ENCODE measurements at places on chromosomes 4 and X.

DNA sequence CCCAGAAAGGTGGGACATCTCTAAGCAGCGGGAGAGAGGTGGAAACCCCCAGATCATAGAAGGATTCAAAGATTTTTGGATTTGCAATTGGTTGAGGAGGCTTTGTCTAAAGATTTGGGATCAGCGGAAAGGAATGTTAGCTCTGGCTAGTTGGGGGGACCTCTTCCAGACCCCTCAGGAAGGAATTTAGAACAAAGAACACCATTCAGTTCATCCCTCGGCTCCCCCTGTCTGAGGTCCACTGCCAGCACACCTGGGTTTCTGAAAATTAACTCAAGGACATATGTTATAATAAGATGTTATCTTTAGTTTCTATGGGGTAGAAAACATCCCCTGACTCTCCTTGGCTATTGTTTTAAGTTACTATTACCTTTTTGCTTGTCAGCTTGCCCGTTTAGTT lies 163.6 kb downstream of the CEP135 start:
- no peak for DNase-seq

DNA sequence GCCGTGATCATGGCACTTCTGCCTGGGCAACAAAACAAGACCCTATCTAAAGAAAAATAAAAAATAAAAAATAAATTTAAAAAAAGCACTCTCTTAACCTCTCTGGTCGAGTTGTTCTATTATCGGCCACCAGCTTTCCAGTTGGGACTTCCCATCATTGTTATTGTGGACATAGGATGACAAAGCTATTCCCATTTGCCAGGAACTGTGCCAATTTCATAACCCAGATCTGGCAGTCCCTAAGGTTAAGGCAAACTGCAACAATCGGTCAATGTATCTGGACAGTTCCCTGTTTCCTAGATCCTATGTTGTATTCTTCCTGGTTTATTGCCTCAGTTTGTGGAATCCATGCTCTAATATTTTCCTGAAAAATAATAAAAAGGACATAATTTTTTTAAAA lies 17.8 kb upstream of the ANXA5 start:
- DNase-seq = no peak

GRCh38 chrX:134484039-134484438 lies 24.1 kb downstream of the HPRT1 start:
- no peak for DNase-seq

- no peak for DNase-seq
Observed at GRCh38 chr4:86878640-86879039, 13.6 kb downstream of the C4orf36 start.

- no peak for DNase-seq
Observed at GRCh38 chrX:55450259-55450658, 1.7 kb upstream of the MAGEH1 start.

DNA sequence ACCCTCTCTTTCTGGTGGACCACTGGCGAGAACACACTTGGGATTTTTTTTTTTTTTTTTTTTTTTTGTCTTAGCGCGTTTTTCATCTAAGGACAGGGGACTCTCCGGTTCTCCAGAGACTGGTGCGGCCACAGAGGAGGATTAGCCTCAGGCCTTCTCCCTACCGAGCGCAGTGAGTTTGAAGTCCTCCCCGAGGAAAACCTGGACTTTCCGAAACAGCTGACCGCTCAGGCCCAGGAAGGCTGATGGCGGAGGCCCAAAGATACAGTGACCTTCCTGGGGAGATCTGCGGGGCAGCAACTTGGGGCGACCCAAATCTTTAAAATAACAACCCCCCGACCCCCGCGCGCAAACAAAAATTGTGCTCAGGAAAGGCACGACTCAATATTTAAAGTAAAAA lies 9.2 kb downstream of the NKX3-2 start:
- DNase-seq = no peak

DNA sequence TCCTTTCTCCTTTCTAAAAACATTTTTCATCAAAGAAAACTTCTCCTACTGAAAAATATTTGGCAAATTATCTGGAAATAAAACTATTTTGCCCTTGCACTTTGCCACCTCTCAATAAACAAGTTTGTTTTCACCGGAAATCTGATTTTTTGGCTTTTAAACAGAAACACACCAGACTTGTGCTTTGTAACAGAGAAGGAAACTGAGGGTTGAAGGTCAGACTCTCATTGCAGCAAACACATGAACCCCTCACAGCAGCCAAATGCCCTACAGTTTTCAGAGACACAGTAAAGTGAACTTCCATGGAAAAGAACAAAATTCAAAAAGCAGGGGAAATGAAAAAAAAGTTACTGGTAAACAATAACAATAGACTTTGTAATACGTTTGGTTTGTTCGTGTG lies 95.6 kb upstream of the WDR17 start:
- DNase-seq = no peak

DNA sequence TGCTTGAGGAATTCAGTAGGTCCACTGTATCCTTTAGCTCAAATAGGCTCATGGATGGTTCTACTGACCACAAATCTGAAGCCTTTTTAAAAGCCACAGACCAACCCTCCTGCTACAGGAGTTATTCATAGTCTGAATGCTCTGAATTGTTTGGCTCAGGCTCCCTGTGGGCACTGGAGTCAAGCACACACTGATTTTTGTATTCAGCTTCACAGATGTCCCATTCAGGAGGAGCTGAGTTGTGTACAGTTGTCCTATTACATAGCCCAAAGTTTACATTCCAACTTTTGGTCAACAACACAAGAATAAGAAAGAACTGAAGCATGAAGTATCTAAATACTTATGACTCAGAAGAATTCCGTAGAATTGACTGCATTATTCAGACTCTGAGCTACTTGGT lies 243.9 kb downstream of the UNC5C start:
- no peak for DNase-seq

DNA sequence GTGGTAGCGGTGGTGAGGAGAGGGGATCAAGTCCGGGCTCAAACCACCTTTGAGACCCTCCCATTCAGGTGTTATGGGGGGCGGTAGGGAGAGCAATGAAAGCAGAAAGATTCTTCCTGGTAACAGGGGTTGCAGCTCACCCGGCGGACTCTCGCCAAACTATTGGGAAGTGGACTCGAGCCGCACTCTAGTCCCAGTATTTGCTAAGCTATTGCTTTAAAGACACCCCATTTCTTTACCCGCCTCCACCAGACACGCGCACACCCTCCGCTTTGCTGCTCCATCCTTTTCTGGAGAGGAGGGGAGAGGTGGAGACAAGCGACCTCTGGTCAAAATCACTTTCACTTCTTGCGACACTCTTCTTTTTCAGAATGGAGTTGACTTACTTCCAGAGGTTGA lies 625 bp upstream of the GABRA4 start:
- no peak for DNase-seq

- no peak for DNase-seq
Observed at GRCh38 chr4:171067422-171067821, 745.8 kb upstream of the GALNTL6 start.

DNA sequence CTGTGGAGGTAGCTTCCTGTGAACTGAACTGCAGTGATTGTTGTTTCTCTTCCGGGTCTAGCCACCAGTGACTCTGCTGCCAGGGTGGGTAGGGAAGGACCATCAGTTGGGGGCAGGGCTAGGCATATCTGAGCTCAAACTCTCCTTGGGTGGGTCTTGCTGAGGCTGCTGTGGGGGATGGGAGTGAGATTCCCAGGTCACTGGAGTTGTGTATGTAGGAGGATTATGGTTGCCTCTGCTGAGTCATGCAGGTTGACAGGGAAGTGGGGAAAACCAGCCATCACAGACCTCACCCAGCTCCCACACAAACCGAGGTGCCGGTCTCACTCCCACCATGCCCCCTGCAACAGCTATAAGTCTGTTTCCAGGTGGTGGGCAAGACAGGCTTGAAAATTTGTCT lies 1937.8 kb downstream of the PCDH7 start:
- no peak for DNase-seq

DNA sequence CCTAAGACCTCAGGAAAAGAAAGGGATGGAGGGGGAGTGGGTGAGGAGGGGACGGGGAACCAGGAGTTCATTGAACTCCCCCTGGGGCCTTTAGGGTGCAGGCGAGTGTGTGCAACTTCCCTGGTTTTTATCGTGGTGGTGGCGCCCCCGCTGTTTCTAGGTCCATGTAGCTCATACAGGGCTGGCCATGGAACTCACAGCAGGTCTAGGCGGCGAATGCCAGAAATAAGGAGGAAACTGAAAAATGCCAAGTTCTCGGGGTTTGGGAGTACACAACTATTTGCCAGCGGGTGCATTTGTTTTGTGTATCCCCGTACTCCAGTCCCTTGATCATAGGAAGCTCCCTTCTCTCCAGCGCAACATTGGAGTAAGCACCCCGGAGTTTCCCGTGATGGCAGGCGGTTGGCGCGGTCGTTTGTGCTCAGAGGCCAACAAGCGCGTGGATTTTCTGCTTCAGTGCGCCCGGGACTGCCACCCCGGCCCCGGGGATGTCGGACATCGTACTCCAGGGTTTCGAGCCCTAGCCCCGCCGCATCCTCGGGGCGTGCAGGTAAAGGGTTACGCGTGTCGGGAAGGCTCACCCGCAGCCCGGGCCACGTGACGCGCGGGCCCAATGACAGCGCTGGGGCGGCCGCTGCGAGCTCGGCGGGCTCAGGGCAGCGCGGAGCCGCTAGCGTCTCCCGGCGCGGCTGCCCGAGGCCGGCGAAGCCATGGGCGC lies 208.9 kb downstream of the NWD2 start:
- DNase-seq = peak; percentile 37

GRCh38 chrX:66030505-66031317 lies 9.2 kb downstream of the VSIG4 start:
- no peak for DNase-seq

DNA sequence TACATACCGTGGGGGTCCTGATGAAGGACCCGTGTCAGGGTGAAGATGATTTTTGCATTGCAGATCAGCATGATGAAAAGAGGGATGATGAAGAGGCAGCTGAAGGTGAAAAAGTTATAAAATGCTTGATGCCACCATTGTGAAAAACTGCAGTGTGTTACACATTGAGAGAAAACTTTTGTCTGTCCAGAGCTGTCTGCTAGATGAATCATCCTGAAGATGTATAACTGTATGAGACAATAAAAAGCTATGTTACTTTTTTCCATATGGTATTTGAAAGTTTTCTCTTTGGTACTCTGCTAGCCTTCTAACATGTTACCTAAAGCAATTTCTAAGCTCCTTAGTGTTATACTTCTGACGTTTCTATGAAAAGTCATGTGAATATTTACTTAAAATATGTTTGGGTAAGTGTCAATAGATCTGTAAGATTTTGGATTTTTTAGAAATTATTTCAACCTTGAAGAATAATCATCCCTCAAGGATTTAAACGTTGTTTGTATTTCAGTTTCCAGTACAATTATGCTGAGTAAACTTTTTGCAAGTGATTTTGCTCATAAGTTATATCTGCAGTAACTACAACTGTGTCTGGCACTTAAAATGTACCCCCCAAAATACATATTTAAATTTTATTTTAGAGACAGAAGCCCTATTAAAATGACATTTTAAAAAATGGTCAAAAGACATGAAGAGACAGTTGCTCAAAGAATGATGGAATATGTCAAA lies 9.5 kb downstream of the GNRHR start:
- no peak for DNase-seq

GRCh38 chr4:83947125-83947829 lies 411.4 kb downstream of the GPAT3 start:
- DNase-seq = no peak

DNA sequence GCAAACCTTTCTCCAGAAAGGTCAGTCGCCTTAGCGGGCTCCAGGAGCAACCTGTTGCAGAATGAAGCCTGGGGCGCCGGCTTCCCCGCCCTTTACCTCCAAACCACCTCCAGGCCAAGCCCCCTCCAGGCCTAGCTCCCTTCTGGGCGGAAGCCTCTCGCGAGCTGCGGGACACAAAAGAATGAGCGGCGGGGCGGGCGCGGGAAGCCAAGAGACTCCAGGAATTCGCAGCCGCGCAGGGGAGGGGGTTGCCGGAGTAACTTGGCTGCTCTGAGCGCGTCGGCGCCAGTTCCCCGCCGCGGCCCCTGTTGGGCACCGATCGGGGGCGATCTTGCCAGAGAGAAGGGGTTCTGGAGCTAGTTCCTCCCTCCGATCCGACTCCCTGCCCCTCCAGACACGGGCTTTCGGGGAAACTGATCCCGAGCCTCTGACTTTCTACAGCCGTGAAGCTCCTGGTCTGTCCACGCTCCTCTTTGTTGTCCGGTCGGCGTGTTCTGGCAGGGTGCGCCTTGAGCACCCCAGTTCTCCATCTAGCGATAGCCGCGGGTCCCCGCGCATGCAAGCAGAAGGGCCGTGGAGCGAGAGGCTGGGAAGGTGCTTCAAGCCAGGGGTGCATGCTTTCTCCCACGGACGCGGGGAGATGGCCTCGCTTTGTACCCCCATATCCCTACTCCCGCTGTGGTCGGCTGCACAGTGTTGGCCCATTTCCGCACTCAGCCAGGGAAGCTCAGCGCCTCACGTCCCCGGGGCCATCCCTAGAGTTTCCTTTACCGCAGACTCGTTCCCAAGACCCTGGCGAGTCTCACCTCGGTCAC lies 1.2 kb downstream of the PROM1 start:
- peak; percentile 23 for DNase-seq

DNA sequence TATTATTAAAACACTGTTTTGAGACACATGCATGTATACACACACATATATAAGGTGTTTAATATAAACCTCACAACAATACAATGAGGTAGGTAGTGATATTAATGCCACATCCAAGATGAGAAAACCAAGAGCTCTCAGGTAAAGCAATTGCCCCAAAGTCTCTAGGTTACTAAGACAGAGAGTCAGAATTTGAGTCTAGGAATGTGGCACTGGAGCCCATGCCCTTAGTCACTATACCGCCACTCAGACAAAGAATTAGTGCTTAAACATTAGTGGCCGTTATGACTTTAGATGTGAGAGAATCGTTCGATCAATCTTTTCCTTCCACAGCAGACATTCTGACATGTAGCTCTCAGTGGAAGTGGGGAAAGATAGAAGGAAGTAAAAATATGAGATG lies 108.2 kb upstream of the ACSL4 start:
- no peak for DNase-seq

GRCh38 chr4:53716011-53716410 lies 124.7 kb upstream of the LNX1 start:
- no peak for DNase-seq

- no peak for DNase-seq
Observed at GRCh38 chr4:142238589-142238988, 602.2 kb downstream of the IL15 start.

DNA sequence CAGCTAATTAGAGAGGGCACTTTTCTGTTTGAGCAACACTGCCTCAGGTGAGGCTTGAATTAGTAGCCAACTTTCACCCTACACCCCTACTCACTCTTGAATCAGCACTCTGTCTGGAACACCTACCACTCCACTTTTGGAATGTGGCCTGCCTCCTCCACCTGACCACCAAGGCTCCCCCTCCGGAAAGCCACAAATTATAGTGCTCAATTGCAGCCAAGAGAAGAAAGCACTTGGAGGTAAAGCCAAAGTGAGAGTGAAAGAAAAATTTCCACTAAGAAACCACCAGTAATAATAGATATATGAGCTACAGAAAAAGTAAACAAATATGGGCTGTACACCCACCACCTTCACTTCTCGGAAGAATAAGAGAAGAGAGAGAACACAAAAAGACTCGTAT lies 41.1 kb downstream of the PPP3CA start:
- no peak for DNase-seq

GRCh38 chrX:13790206-13791131 lies 26.4 kb downstream of the GPM6B start:
- no peak for DNase-seq

- no peak for DNase-seq
Observed at GRCh38 chr4:180434131-180434895, 1808.9 kb upstream of the TENM3 start.

Data from GM12892 (cell line).